M059J (cell line): ENCODE measurements at places on chromosomes 12 and 14.
A peak's percentile ranks its signal among the peaks of the same experiment; 100 is the strongest.

- DNase-seq, result peak; percentile 27
Measured at GRCh38 chr12:3332188-3332587, 158.8 kb upstream of the PRMT8 start.

DNA sequence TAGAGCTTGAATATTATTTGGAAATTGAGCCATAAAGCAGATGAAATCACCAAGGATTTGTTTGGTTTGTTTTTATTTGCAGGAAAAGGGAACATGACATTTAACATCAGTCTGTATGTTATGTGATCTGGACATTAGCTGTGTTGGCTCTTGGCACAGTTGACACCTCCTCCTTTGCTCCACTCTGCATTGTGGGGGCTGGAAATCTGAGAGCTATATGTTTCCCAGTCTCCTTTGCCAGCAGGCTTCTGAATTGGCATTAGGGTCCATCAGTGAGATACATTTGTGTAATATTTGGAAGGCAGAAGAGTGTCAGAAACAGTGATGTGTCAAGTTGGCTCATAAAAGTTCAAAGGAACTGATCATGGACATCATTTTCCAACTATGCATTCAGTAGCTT, 322.1 kb upstream of the ATP2B1 start:
- no peak for DNase-seq

DNA sequence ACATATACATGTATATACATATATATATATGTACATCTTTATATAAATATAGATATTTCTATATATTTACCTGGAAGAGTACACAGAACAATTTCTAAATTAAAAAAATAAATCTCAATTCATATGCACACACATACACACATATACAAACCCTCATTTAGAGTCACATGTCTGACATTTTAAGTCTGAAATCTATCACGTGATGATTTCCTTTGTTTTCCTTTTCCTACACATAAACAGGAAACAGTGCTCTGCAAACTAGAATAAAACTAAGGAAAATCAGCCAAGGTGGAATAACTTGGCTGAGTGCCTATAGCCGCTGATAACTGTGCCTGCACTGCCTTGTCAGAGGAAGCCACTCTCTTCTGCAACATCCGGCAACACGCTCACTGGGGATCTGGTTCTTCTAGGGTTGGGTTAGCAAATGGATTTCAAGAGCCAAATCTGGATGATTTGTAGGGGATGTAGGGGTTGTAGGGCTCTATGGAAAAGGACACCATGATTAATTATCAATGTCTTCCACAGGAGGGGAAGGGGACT, 480.7 kb downstream of the TMEM132D start:
- DNase-seq, result no peak

DNA sequence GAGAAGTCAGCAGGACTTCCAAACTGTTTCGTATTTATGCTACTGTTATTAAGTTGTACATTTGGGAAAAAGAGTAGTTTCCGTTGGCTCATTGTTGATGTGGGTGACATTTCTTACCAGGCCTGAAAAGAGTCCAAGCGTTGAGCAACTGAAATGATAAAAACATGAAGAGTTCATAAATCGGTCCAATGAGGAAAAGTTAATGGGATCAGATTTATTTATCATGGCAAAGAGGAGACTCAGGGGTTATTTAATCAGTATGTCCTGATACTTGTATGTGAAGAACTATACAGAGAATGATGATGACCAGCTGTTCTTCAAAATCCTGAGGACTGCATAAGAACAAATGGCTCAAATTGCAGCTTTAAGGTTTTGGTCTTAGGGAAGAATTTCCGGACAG, 7.7 kb downstream of the VRK1 start:
- DNase-seq, result no peak

DNA sequence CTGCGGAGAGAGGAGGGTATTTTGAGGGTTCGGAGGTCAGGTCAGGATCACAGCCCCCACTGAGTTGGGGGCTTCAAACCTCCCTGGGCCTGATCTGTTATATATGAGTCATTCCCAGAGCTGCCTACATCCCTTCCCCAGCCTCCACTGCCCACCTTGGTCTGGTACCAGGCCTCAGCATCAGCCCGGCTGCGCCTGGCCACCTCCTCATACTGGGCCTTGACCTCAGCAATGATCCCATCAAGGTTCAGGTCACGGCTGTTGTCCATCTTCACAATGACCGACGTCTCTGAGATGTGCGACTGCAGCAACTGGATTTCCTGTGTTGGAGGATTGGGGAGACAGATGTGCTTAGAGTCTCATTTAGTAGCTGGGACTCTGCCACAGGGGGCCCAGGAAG, 4.2 kb downstream of the KRT84 start:
- DNase-seq, result no peak

DNA sequence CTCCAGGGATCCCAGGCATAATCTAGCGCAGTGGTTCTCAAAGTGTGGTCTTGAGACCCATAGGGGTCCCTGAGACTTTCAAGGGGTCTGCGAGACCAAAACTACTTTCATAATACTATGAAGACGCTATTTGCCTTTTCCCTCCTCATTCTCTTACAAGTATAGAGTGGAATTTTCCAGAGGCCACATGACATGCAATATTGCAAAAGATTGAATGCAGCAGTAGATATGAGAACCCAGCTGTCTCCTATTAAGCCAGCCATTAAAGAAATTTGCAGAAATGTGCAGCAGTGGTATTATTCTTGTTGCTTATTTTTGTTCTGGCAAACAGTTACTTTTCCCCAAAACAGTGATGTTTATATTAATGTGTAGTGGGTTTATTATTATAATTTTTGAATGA, 62.8 kb downstream of the VWF start:
- DNase-seq, result no peak

GRCh38 chr12:116425256-116426193, 133.7 kb upstream of the MAP1LC3B2 start:
- DNase-seq, result no peak

- DNase-seq, result no peak
Measured at GRCh38 chr14:102907303-102907844, 15.1 kb upstream of the AMN start.

DNA sequence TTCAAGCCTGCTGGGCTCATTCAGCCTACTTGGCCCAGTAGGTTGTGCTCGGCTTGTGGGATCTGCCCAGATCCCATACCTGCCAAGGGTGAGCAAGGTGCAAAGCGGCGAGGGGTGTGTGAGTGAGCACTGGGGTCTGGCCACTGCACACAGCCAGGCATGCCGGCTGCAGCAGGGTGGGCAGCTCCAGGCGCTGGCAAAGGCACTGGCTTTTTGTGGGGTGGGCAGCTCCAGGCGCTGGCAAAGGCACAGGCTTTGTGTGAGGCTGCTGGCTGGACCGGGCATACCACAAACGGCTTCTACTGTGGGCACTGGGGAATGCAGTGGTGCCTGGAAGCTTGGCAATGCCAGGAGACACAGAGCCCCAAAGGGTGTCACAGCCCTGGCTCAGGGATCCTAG, 137.4 kb downstream of the SLC16A7 start:
- DNase-seq, result no peak

- no peak for DNase-seq
Measured at GRCh38 chr14:67650151-67650550, 24.3 kb downstream of the VTI1B start.

DNA sequence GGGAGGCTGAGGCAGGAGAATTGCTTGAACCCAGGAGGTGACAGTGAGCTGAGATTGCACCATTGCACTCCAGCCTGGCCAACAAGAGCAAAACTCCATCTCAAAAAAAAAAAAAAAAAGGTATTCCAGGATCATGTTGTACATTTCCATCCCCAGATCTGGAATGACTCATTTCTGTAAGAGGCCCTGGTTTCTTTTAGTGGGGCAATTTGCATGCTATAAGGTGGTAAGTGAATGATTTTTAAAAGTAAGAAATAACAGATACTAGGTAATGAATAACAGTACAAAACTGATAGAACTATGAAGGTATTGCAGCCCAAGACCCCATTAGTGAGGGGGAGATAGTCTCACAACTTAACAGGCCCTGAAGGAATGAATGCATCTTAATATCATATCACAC, 17.7 kb upstream of the ADCK1 start:
- DNase-seq, result peak; percentile 52

GRCh38 chr12:31324845-31325523, 966 bp downstream of the SINHCAF start:
- peak; percentile 66 for DNase-seq

- DNase-seq, result no peak
Measured at GRCh38 chr12:67957383-67957782, 31.9 kb upstream of the IFNG-AS1 start.

GRCh38 chr12:3117591-3118015, 40.4 kb downstream of the TSPAN9 start:
- peak; percentile 97 for DNase-seq

DNA sequence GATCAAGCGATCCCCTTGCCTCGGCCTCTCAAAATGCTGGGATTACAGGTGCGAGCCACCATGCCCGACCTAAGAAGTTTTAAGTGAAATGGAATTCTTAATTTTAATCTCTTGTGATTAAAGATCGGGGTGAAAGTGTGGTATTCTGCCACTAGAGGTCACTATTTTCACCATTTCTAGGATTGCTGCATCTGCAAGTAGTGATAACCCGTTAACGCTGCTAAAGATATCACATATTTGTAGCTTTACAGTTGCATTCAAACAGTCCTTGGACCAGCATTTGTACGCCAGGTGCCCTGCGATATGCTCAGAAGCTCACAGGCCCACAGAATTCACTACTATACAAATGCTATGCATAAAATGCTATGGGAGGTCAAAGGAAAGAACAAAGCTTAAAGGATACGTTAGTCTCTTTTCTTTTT, 19.3 kb downstream of the CCDC62 start:
- peak; percentile 50 for DNase-seq

GRCh38 chr12:80709811-80710726, 2.6 kb downstream of the MYF6 start:
- DNase-seq, result peak; percentile 9

GRCh38 chr12:51471111-51471864, 46.7 kb downstream of the SLC4A8 start:
- no peak for DNase-seq

- DNase-seq, result no peak
Measured at GRCh38 chr12:24396224-24396623, 446.8 kb upstream of the SOX5 start.

DNA sequence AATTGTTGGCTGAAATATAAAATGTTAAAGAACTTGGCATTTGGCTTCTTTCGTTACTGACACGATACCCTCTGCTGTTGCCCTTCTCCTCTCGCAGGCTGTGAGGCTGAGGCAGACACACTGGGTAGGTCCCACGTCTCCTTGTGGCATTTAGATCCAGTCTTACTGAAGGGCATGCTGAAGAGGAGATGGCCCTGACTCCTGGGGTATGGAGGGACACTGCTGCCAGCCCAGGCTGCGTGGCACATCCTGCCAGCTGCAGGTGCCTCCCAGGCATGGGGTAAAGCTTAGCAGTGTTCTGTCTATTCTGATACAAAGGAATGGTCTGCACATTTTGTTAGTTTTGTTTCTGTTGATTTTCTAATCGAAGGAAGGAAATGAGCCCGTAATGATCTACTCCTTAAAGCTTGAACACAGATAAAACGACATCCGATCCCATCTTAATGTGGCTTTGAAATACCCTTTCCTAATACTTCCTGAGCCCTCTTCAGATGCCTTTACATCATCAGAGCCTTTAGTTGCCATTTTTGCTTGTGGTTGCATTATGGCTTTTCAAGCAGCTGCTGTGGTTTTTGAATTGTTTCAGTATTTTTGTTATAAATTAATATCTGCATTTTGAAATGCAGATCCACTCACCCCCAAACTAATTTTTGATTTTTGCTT, 61.1 kb downstream of the WDR20 start:
- DNase-seq, result no peak

DNA sequence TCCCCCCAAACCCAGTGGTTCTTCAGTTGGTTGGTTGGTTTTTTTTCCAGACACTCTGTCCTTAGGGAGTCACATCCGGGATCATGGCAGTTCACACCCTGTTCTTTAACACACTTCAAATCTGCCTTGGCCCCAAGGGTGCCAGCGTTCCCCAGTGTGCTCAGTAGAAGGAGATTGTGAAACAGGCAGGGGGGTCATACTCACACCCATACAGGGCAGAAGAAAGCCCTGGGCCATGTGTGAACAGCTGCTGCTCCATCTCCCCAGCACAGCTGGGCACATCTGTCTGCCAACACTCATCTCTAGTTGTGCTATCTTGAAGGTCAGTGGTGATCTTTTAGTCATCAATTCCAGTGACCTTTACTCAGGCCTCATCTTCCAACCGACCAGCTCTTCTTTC, 64.4 kb upstream of the FUT8 start:
- no peak for DNase-seq
